ENCODE measurements at places on chromosomes 3 and 15. TPM values are rescaled to one million over a fixed set of nuclear protein-coding genes. Genes with fewer than 3 reads are reported as not detected.

Gene PLD1
- 61.0 TPM for total RNA-seq

Gene FSTL1
- total RNA-seq = 667 TPM

- H3K4me1 ChIP-seq = no peaks in the 10 kb centered on the region
- H3K36me3 ChIP-seq = no peaks in the 10 kb centered on the region
- H3K27ac ChIP-seq = no peak overlapping the region
- no peak for DNase-seq
Observed at GRCh38 chr15:59558851-59559250, 52.7 kb upstream of the GCNT3 start.

- H3K27ac ChIP-seq = no peak overlapping the region
- H3K4me3 ChIP-seq = no peak overlapping the region
- no peaks in the 10 kb centered on the region for H3K27me3 ChIP-seq
- H3K36me3 ChIP-seq = peaks cover 23% of the 10 kb centered on the region
Observed at GRCh38 chr3:16433701-16434151, 79.8 kb downstream of the RFTN1 start.

Gene EFHB
- 1.6 TPM for total RNA-seq

GRCh38 chr3:143090486-143090885 is 29.1 kb upstream of the CHST2 start:
- no peaks in the 10 kb centered on the region for H3K36me3 ChIP-seq
- H3K27ac ChIP-seq = no peak overlapping the region
- no peaks in the 10 kb centered on the region for H3K4me1 ChIP-seq

DNA sequence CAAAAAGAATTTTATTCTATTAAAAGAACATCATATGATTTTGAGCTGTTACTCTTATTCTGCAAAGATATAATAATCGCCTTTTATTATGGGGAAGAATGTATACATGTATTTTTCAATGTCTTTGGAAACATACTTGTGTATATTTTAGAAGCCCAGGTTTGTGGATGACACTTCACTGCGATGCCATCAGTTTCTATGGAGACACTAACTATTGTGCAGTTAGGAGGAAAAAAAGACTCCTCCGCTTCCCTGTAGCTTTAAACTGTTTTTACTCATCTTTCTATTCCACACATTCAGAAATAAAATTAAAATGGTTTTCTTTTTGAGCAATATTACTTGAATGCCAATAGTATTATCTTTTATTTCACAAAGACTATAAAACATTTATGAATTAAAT is 305.0 kb downstream of the NLGN1 start:
- no peaks in the 10 kb centered on the region for H3K4me1 ChIP-seq
- H3K36me3 ChIP-seq = no peaks in the 10 kb centered on the region
- H3K27me3 ChIP-seq = no peaks in the 10 kb centered on the region
- no peak overlapping the region for H3K27ac ChIP-seq

Data from heart left ventricle (tissue), 16 donors.